ENCODE measurements at places on chromosomes 5 and 9.

GRCh38 chr5:132526290-132526973 is 16.9 kb downstream of the IL5 start:
- DNase-seq = no peak

DNA sequence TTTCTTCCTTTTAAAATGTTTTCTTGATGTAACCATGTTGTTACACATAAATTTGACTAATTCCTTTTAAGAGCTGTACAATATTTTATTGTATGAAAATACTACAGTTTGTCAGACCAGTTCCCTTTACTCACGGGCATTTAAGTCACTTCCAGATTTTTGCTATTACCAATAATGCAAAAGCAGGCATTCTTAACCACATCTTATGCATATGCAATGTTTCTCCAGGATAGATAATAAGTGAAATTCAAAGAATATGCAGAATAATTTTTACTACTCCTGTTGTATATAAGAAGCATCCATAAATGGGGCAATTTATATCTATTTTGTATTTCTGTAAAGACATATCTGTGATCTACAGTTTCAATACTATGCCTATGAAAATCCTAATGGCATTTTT is 77.3 kb downstream of the FNIP1 start:
- no peak for DNase-seq

DNA sequence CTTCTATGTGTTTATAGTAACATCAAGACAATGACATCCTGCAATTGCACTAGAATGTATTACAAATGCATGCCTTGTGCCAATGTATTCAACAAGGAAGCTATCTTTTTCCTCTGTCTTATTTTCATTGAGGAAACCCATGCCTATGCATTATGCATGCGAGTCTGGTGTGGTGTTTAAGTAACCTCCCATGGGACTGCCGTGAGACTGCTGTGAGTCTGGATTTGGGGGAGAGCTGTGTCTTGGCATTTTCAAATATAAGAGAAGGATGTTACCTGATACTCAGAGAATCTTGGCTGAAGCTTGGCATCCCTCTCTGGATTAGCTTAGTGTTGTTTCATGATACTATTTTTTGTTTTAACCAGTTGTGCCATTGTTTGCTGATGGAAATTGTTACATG is 98.3 kb downstream of the F2RL2 start:
- no peak for DNase-seq

DNA sequence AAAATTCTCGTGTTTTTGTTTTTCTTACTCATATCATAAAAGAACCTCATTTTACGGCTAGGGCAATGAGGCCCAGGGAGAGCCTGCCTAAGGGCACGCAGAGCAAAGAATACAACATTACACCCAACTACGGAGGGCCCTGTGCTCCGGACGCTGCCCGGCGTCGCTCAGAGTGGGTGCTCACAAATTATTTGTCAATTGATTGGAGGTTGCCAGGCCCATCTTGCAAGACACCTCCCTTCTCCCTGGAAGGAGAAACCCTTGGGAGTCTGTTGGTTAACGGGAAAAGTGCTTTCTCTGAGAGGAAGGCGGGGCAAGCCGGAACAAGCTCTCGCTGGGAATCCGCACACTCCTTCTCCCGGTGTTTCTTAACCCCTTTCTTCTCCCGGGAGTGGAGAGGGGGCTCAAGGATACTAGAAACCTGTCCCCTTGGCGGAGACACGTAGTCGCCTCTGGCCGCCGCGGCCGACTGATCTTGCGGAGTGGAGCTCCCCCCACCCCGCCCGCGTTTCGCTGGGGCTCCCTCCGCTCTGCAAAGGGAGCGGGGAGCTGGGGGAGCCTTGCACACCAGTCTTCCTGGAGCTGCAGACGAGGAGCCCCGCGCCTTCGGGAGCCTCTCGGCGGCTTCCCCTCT is 599.3 kb upstream of the SGCD start:
- DNase-seq = no peak

- no peak for DNase-seq
Measured at GRCh38 chr9:85577353-85577952, 164.3 kb downstream of the AGTPBP1 start.

DNA sequence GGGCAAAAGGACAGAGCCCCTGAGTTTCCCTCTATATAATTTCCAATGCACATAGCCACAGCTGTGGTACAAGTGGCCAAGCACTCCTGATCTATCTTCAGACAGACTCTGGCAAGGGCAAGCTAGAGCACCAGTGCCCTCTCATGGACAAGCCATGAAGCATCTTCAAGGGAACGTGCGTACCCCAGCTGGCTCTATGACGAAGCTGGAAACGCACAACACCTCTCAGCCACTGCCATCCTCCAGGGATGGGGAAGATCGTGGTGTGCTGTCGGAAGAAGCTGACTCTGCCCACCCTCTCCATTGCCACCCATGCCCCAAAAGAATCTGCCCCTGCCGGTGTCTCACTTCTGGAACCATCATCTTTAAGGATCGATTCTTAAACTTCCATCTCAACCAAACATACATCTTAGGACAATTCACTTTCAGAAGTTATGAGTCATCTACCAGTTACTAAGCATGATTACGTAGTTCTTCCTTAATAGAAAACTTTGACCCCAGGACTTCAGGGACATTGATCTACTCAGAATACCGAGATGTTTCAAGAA is 482.9 kb downstream of the AGTPBP1 start:
- peak; percentile 48 for DNase-seq

GRCh38 chr5:95184924-95185323 is 100.0 kb downstream of the MCTP1 start:
- no peak for DNase-seq
